ENCODE measurements at places on chromosomes 5 and 9.
A peak's percentile ranks its signal among the peaks of the same experiment; 100 is the strongest.

- DNase-seq: no peak
Measured at GRCh38 chr5:83285661-83286398, 185.7 kb upstream of the VCAN start.

GRCh38 chr5:140166911-140167310, 8.1 kb upstream of the CYSTM1 start:
- DNase-seq: no peak

DNA sequence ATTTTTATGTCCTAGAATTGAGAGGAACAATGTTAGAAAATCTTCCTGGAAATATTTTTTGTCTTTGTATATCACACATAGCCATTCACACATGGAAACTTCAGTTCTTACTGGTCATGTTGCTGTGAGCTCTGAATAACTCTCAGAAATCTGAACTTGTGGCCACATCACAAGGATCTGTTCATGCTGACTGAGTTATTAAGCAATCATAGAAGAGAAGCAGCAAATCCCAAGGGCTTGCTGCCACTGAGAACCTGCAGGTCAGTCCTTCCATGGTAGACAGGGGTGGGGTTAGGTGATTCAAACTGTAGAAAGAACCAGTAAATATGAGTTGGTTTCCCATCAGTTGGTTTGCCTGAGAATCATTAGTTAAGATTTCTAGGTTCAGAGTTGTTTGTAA, 27.6 kb downstream of the SGCD start:
- DNase-seq: no peak

- no peak for DNase-seq
Measured at GRCh38 chr5:116076496-116076895, 8.3 kb upstream of the COMMD10 start.

GRCh38 chr9:25864509-25864908, 186.3 kb upstream of the TUSC1 start:
- no peak for DNase-seq

- no peak for DNase-seq
Measured at GRCh38 chr5:130111746-130112145, 207.5 kb downstream of the CHSY3 start.

GRCh38 chr5:1164696-1165630, 36.4 kb upstream of the SLC6A19 start:
- DNase-seq: no peak

DNA sequence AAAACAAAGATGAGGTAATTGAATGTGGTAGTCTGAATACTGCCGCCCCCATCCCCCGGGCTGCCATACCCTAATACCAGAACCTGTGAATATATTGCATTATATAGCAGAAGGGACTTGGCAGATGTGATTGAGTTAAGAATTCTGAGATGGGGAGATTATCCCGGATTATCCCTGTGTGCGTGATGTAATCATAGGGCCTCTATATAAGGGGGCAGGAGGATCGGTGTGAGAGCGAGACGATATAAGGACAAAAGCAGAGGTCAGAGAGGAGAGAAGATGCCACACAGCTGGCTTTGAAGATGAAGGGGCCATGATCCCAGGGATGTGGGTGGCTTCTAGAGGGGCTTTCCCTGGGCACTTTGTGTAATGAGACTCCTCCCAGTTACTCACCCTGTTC, 101.7 kb upstream of the TLE1 start:
- no peak for DNase-seq

DNA sequence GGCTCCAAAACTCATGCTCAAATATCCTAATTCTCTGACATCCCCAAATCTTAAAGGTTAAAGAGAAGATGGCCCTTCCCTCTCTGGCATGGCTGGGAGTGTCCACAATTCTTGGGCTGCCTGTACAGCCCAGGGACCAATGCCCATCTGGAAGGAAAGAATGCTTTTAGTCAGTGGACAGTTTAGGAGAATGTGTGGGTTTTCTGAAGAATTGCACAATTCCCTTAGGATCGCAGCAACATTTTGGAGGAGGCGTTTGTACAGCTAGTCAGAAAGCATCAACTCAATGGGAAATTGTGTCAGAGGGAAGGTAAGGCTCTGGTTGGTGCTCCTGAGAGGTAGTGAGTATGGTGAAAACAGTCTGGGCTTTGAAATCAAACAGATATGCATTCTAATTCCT, 15.0 kb downstream of the FAM193B start:
- DNase-seq: no peak

DNA sequence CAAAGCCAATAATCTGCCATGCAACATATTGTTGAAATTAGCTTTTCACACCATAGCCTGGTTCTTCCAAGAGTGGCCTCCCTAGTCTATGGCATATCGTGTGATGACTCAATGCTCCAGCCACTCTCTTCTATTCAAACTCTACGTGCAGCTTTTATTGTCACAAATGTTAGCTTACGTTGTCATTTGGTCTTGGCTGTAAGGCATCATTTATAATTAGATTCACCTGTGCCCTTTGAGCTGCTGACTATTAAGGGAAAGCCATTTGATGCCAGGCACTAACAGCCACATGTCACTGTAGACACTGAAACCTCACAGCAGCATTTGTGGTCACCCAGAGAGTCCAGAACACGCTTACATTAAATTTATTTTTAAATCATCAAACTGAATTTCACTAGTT, 66.8 kb downstream of the APBA1 start:
- no peak for DNase-seq

- DNase-seq: no peak
Measured at GRCh38 chr5:6814816-6815215, 101.6 kb downstream of the TENT4A start.

DNA sequence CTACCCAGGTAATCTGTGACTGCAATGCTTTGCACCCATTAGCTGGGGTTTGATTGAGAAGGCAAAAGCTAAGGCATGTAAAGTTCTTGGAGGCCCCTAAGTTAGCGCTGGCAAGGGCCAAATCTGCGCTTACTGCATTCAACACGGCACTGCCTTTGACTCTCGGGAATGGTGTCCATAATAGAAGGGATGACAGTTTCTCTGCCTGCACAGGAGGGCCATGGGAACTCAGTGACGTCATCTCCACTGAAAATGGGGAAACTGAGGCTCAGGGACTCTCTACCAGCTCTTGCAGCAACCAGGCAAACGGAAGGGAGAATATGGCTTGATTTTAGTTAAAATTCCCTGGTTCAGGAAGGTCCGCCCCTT, 487 bp downstream of the SPATA24 start:
- no peak for DNase-seq

- DNase-seq: no peak
Measured at GRCh38 chr9:105309531-105309931, 65.1 kb downstream of the SLC44A1 start.

- DNase-seq: no peak
Measured at GRCh38 chr5:10699987-10700386, 61.0 kb downstream of the DAP start.

DNA sequence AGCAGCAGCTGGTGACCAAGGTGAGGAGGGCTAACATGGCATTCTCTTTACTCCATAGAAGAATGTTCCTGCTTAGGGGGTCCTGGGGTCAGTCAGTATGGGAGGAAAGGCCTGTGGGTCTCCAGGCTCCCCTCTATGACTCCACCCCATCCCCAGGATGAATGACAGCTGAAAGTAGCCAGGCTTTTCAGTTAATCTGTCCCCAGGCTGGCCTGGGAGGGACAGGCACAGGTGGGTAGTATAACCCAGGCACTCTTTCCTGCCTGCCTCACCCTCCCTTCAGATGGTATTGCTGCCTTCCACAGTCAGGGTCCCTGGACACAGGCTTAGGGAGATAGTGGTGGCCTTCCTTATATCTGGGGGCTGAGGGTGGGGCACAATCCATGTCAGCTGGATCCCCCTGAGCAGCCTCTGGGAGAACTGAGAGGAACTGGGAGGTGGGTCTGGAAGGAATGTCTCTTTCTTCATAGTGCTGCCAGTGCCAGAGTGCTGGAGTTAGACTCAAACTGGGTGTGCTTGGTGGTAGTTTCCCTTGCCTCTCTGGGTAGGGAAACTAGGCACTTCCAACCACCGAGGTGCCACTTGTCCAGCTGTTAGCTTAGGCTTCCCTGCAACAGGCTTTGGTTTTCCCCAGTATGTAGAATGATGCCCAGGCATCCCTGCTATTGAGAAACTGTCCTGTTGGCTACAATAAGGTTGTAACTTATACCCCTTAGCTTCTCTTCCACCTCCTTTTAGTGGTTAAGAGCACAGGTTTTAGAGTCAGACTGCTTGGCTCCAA, 27.8 kb downstream of the LARP1 start:
- no peak for DNase-seq

GRCh38 chr9:110078604-110079003, 129.4 kb downstream of the C9orf152 start:
- no peak for DNase-seq

GRCh38 chr5:137699336-137700281, 36.3 kb downstream of the KLHL3 start:
- peak; percentile 8 for DNase-seq

GRCh38 chr5:173973616-173973969, 15.4 kb upstream of the C5orf47 start:
- no peak for DNase-seq

GRCh38 chr9:28034242-28034641, 461.0 kb upstream of the C9orf72 start:
- no peak for DNase-seq

DNA sequence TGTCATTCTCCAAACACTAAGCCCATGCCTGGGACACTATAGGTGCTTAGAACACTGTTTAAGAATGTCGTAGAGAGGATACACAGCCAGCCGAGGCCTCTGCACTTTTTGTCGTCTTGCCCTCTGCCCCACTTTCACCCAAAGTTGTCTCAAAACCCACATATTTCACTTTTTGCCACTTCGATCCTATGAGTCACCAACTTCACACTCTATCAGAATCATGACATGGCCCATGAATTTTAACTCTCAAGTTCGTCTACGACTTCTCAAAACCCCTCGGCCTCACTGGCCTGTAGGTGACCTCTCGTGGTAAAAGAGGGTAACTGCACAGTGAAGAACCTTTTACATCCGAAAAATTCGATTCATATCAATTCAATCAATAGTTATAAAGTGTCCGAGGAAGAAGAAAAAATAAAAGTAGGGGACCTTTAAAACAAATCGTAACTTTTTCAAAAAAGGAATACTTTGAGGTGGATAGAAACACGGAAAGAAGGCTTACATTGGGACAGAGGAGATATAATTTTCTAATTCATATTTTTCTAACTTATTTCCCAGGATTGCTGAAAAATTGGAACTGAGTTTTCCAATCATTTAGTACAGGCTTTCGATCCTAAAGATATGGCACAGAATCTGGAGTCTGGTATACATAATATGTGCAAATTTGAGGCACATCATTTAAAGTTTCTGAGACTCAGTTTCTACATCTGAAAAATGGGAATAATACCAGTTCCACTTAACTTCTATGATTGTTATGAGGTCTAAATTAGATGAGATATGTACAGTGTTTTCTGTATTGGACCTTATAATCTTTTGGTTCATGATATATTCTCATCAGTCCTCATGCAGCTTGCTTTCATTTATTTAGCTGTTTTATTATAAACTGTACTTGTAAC, 122.6 kb downstream of the APBA1 start:
- DNase-seq: peak; percentile 84

DNA sequence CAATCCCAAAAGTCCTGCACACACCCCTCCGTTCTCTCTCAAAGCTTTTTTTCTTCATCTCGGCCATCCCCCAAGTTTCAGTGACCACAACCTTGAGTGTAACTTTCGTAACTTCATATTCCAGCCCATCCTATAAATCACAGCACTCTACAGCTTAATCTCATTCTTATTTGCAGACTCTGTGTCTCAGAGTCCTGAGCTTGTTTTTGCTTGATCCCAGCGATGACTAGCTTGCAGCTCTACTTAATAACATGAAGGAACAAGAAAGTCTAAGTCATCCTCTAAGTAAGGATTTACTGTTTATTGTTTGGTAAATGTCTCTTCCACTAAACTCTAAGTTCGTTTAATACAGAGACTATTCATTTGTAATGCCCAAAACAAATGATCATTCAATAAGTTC, 2.6 kb upstream of the SPDL1 start:
- no peak for DNase-seq

DNA sequence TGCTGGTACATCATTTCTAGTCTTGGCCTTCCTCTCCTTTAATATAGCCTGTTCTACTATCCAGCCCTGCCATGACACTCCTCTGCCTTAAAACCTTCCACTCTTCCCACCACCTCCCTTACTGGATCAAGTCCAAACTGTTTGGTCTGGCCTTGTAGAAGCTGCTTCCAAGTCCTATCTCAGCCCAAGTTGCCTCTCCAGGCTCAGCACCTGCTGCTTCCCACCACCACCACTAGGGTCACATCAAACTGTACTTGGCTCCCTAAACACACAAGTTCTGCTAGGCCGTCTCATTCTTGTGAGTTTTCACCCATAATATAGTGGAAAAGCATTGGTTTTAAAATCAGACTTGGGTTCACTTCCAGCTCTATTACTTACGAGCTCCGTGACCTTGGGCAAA, 1.4 kb downstream of the NDUFA8 start:
- peak; percentile 33 for DNase-seq

DNA sequence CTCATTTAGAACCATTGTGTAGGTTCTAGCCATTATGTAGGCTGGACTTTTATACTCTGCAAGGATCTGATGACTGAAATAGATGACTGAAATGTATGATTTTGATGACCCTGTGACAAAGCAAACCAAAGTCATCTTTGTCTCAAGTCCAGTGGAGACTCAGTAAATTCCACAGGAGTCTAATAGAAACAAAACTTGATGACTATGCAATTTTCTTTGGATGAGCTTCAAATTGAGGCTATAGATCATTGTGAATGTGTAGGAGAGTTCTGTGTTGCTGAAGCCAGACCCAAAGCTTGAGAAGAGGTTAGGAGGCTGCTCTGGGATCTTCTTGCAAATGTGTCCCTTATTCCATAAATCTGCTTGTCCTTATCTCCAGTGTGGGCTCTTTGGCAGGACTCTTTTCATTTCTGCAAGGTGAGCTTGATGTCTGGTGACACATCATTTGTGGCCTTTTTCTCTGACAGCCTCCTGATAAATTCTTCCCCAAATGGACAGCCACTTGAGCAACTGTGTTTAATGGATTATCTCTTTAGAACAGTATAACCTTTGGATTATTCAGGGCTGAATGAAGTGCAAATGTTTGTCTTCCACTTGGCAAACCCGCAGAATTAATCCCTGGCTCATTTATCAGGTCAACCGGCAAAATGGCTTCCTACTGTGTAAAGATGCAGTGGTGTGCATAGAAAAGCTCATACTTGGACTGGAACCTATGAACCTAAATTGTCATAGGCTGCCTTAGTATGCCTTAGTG, 235.1 kb upstream of the ANKH start:
- DNase-seq: peak; percentile 60

GRCh38 chr5:121138952-121139351, 674.9 kb downstream of the PRR16 start:
- DNase-seq: no peak

- no peak for DNase-seq
Measured at GRCh38 chr5:32390819-32391591, 53.5 kb downstream of the ZFR start.

DNA sequence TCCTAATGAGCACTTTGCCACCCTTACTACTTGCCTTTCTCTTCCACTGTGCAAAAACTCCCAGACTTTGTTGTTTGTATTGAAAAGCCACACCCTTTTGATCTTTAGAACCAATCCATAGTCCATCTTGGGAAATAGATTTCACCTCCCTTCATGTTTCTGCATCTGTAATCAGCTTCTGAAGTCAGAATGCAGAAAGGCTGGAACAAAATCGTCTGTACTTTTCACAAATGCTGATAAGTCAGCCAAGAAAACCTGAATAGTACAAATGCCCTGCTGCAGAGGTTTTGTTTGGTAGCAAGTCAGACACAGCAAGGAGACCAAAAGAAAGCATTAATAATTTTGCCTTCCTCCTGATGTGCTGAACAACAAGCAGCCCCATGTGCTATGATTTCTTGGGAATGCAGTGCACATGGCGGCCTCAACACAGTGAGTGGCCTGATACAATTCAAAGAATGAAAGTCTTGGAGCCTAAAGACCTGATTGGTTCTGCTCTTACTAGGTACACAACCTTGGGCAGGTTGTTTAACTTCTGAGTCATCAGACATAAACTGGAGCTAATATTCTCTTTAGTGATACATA, 59.2 kb upstream of the STK32A start:
- no peak for DNase-seq
